ENCODE measurements at places on chromosomes 12 and 14.

GRCh38 chr14:92481811-92482555 lies 31.6 kb upstream of the RIN3 start:
- no peak for DNase-seq

GRCh38 chr14:103562179-103562428 lies 353 bp downstream of the BAG5 start:
- no peak for DNase-seq

DNA sequence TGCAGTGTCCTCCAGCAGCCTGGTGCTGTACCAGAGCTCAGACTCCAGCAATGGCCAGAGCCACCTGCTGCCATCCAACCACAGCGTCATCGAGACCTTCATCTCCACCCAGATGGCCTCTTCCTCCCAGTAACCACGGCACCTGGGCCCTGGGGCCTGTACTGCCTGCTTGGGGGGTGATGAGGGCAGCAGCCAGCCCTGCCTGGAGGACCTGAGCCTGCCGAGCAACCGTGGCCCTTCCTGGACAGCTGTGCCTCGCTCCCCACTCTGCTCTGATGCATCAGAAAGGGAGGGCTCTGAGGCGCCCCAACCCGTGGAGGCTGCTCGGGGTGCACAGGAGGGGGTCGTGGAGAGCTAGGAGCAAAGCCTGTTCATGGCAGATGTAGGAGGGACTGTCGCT lies 15.2 kb downstream of the C12orf43 start:
- no peak for DNase-seq

GRCh38 chr12:113893221-113893620 lies 72.9 kb downstream of the RBM19 start:
- DNase-seq: no peak

GRCh38 chr12:48970702-48971334 lies 717 bp downstream of the WNT10B start:
- DNase-seq: no peak

- no peak for DNase-seq
Observed at GRCh38 chr12:106896603-106897002, 59.1 kb upstream of the TMEM263 start.

DNA sequence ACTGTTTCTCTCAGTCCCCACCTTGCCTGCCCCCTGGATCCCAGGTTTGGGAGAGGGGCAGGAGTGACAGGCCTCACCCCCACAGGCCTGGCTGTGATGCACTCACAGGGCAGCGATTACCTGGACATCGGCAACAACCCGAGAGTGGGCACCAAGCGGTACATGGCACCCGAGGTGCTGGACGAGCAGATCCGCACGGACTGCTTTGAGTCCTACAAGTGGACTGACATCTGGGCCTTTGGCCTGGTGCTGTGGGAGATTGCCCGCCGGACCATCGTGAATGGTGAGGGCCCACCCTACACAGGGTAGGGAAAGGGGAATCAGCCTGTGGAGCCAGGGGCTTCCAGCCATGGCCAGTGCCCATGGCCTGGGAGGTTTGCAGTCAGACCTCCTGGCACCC lies 8.6 kb downstream of the ACVRL1 start:
- no peak for DNase-seq

DNA sequence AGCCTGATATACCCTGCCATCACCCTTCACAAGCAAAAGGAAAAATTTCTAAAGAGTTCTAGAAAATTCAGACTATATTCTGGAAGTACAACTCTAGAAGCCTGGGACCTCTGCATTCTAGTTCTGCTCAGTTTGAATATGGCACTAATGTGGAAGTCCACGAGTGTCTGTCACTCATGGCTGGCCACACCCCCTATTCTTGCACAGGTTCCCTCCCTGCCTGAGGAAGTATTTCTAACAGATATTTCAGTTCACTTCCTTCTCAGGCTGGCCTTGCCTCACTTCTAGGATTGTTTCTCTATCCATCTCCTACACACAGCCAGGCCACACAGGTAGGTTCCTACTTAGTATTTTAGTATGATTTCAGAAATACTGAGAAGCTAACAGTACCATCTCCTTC lies 67.4 kb downstream of the PHLDA1 start:
- DNase-seq: no peak

DNA sequence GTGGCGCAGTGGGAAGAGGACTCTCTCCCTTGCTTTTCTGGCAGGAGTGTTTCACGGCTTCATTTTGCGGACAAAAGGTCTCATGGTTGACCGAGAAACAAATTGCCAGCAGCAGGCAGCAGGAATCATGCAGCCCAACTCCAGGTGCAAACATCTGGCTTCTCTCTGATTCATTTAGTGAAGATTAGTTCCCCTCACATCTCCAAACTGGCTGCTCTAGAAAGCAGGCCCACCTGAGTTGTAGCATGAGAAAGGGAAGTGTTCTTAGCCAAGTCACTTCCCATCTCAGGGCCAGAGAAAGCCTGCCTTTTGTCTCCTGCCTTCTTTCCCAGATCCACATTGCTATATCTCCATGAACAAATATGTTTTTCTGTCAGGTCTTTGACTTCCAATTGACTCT lies 120.8 kb upstream of the CCDC196 start:
- DNase-seq: no peak

DNA sequence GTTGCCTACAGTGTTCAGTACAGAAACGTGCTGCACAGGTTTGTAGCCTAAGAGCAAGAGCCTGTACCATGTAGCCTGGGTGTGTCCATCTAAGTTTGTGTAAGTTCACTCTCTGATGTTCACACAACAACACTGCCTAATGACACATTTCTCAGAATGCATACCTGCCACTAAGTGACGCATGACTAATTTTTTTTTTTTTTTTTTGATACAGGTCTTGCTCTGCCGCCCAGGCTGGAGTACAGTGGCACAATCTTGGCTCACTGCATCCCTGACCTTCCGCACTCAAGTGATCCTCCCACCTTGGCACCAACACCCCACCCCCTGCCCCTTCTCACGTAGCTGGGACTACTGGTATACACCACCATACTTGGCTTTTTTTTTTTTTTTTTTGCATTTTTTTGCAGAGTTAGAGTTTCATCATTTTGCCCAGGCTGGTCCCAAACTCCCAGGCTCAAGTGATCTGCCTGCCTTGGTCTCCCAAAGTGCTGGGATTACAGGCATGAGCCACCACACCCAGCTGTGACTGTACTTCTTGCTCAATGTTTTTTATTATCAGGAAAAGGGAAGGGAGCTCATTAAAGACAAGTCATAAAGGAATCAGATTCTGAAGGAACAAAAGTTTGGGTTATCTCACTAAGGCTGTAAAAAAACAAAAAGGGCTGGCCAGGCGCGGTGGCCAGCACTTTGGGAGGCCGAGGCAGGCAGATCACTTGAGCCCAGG lies 10.0 kb upstream of the CDC42BPB start:
- no peak for DNase-seq

DNA sequence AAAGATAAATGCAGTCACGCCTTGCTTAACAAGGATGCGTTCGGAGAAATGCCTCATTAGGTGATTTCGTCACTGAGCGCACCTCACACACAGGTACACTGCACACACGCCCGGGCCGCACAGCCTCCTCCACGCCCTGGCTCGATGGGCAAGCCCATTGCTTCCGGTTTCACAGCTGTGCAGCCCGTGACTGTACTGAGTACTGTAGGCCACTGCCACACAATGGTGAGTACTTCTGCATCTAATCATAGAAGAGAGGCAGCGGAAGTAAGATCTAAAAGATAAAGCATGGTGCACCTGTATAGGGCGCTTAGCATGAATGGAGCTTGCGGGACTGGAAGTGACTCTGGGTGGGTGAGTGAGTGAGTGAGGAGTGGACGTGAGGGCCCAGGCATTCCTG lies 4.3 kb downstream of the RIMBP2 start:
- DNase-seq: no peak

GRCh38 chr14:52327374-52328226 lies 13.5 kb downstream of the PTGER2 start:
- DNase-seq: no peak

- DNase-seq: no peak
Observed at GRCh38 chr14:95236221-95236620, 78.9 kb upstream of the DICER1 start.

GRCh38 chr14:68573722-68574121 lies 219.1 kb downstream of the ZFP36L1 start:
- DNase-seq: no peak

GRCh38 chr12:3458041-3458440 lies 33.0 kb upstream of the PRMT8 start:
- no peak for DNase-seq

DNA sequence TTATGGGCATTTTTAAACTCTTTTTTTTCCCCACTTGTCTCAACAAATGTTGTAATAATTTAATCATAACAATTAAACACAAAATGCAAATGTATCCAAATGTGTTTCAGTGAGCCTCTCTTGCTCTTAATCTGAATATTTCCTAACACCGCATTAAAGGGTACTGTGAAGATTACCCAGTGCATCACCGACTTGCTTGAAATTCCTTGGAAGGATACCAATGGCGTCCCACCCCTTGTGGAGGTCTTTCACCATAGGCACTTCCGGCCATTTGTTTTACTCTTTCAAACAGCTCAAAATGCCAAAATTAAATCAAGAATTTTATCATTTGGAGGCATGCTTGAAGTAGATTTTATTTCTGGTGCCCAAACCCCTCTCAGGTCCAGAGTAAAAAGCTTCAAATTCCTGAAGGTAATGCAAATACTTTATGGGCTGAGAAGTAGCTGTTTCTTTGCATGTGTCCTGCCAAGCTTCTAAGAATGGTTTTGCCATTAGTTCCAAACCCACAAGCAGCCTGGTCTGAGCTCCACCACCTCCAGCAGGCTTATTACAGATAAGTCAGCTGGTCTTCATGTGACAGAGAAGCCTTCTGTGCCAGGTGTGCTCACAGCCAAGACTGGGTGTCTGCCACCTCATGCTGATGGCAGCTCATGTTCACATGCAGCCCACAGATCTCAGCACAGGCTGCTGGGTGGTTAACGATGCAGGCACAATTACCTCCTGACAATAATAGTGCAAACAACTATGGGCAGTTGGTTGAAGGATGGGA lies 16.4 kb upstream of the NUDT4 start:
- no peak for DNase-seq

DNA sequence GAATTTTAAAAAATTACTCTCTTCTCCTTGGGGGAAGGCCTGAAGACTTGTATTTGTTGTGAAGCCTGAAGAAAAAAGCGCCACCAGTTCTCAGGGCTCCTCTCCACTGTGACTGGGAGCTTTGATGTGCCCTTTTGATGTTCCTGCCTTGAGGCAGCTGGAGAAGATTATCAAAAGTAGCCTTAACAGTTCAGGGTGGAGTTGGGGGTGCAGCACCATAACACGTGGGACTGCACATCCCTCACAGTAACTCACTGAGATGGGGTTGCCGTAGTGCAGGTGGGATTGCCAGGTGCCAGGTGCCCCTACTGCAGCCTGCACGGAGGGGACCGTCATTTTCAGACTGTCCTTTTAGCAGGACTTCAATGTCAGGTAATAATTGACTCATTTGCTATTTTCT lies 474.1 kb downstream of the ETNK1 start:
- no peak for DNase-seq

- DNase-seq: no peak
Observed at GRCh38 chr14:69999261-69999674, 120.1 kb downstream of the SMOC1 start.

- DNase-seq: no peak
Observed at GRCh38 chr12:49349266-49349665, 2.6 kb downstream of the DNAJC22 start.

DNA sequence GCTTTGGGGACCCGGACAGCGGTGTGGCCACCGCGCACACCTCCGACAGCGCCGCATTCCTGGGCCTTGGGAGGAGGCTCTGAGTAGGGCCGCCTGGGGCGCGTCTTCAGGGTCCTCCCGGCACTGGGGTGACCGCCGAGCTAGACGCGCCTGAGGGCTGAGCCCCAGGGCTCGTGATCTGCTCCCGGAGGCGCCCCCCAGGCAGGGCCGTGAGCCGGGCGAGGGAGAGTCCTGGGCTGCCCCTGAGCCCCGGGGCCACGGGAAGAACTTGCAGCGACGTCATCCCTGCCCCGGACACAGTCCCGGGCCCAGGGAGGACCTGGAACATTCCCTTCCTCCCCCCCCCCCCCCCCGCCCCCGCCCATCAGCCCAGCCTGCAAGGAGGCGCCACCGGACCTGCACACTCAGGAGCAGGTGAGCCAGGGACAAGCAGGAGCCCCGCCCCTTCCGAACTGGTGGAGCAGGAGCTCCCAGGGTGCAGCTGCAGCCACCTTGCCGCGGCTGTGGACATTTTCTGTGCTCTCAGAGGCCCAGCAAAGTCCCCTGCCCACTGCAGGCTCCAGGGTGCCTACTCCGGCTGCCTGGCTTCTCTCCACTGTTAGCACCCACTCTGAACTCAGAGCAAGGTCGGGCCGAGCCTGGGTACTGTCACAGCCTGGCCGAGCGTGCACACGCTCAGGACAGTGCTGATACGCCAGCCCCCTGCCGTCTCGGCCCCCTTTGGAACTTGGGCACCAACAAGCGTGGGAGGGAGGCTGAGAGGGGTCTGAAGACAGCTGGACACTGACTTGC lies 50.7 kb downstream of the A2M start:
- DNase-seq: no peak

DNA sequence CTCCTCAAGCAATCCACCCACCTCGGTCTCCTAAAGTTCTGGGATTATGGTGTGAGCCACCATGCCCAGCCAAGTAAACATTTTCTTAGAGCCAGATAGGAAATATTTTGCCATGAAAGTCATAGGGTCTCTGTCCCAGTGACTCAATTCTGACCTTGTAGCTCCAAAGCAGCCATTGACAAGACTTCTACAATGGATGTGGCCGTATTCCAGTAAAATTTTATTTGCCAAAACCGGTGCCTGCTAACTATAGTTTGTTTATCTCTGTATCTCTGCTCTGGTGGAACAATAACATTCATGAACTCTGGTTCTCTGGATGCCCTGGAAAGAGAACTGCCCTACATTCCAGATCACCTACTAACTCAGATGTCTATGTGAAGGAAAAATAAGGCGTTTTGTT lies 54.6 kb upstream of the USP44 start:
- DNase-seq: no peak

GRCh38 chr12:8644345-8645248 lies 18.0 kb downstream of the MFAP5 start:
- DNase-seq: peak; percentile 70

DNA sequence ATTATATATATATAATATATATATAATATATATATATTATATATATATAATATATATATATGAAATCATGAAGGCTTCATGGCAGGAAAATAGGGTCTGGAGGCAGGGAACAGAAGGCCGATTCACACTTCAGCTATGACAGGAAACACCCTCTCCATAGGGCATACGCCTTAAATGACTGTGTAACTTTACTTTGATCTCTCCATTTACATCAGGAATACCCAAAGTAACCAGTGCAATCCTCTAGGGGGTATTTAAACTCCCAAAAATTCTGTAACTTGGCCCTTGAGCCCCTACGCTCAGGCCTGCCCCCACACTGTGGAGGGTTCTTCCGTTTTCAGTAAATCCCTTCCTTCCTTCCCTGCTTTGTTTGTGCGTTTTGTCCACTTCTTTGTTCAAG lies 40.4 kb upstream of the PPP2R5C start:
- no peak for DNase-seq

DNA sequence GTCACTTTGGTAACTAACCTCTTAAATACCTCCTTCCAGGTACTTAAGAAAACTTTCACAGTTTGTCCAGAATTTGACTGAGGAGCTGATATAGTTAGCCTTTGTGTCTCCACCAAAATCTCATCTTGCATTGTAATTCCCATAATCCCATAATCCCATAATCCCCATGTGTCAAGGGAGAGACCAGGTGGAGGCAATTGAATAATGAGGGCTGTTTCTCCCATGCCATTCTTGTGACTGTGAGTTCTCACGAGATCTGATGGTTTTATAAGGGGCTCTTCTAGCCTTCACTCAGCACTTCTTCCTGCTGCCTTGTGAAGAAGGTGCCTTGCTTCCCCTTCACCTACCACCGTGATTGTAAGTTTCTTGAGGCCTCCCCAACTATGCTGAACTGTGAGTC lies 7.8 kb upstream of the NOVA1 start:
- no peak for DNase-seq
